ENCODE measurements at places on chromosomes 12 and 14. TPM values are rescaled to one million over a fixed set of nuclear protein-coding genes. Genes with fewer than 3 reads are reported as not detected.

Gene MAP1LC3B2
- total RNA-seq = 1.7 TPM

Gene PWP1
- 93.9 TPM for total RNA-seq

Gene PMCH
- total RNA-seq = not detected

Gene GPD1
- total RNA-seq = 0.07 TPM

Gene CCDC177
- not detected for total RNA-seq

Gene EPS8
- 52.8 TPM for total RNA-seq

Gene SMCO2
- total RNA-seq = 0.36 TPM

Gene SRP54
- total RNA-seq = 50.8 TPM

Gene PRPH
- total RNA-seq = 1.8 TPM

Gene PRKD1
- 2.5 TPM for total RNA-seq

Gene ETFBKMT
- 0.40 TPM for total RNA-seq

Gene RFLNA
- total RNA-seq = not detected

Gene LRCOL1
- not detected for total RNA-seq

Gene SYNDIG1L
- total RNA-seq = not detected

Data from A549 treated with ZK216348 at 1 μM for 4 hours (cell line).